ENCODE measurements at places on chromosomes 2 and 18. TPM values are rescaled to one million over a fixed set of nuclear protein-coding genes. Genes with fewer than 3 reads are reported as not detected.

The SLC14A1 gene
- not detected for total RNA-seq

The LOXL3 gene
- total RNA-seq: 5.9 TPM

The SLC4A5 gene
- 0.14 TPM for total RNA-seq

- no peak for DNase-seq
Observed at GRCh38 chr2:232324778-232325177, 53.8 kb upstream of the ALPP start.

DNA sequence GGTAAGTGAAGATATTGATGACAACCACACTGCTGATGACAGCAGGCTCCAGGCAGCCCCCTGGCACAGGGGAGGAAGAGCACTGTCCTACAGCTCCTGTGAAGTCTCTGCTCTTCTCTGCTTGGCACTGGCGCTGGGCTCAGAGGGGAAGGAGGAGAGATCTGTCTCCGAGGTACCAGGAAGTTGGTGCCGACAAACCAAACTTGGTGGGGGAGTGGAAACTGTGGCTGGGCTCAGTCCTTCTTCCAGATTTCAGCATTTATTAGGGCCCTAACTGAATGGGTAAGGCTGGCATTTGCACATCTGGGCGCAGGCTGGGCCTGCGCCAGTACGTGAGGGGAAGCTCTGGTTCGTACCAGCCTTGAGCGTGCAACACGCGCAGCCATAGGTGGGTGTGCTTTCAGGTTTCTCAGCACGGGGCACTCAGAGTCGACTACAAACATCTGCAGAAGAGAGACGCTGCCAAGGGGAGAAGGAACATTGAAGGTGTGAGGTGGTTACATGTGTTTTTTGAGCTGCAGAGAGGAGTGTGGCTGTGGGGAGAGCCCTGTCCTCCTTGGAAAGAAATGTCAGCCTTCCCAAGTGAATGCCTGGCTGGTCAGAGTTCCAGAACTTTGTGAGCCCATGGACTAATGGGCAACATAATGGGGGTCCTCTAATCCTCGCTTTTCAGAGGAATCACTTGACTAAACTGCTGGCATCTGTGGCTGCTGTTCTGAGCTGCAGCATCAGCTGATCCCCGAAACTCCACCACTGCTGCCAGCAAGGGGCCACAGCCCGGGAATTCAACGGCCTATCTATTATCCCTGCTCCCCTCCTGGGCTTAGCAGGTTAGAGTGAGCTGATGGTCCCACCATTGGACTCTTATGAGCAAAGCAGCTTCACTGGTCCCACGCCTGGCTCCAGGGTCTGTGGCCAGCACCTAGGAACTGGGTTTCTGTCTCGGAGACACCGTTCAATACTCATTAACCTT lies 55.2 kb upstream of the SEMA4C start:
- no peak for DNase-seq

- DNase-seq: no peak
Observed at GRCh38 chr2:235752846-235753245, 259.0 kb downstream of the AGAP1 start.

DNA sequence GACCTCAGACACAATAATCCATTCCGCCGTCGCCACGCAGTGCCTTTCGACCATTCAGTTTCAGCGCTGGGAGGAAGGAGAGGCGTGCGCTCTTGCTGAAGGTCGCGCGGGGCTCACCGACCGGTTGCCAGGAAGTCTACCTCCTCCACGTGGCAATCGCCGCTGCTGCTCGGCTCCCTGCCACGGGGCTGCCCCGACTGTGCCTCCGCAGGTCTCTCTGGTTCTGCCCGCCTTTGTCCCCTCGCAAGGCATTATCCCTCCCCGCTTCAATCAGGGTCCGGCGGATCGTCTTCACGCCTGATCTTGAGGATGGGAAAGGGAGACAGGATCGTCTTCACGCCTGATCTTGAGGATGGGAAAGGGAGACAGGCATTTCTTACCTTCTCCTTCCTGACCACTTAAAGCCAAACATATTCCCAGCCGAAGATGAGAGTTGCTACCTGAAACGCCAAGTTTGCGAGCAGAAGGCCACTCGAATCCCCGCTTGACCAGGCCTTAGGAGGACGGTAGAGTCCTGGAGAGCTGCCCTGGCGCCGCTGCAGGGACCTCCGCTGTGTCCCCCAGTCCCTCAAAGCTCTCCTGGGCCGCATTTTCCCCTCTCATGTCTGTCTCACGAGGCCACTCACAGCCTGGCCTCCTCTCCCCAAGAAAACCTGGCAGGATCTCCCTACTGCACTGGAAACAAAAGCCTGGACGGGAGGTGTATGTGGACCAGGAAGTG lies 4.3 kb upstream of the GPR45 start:
- DNase-seq: no peak

DNA sequence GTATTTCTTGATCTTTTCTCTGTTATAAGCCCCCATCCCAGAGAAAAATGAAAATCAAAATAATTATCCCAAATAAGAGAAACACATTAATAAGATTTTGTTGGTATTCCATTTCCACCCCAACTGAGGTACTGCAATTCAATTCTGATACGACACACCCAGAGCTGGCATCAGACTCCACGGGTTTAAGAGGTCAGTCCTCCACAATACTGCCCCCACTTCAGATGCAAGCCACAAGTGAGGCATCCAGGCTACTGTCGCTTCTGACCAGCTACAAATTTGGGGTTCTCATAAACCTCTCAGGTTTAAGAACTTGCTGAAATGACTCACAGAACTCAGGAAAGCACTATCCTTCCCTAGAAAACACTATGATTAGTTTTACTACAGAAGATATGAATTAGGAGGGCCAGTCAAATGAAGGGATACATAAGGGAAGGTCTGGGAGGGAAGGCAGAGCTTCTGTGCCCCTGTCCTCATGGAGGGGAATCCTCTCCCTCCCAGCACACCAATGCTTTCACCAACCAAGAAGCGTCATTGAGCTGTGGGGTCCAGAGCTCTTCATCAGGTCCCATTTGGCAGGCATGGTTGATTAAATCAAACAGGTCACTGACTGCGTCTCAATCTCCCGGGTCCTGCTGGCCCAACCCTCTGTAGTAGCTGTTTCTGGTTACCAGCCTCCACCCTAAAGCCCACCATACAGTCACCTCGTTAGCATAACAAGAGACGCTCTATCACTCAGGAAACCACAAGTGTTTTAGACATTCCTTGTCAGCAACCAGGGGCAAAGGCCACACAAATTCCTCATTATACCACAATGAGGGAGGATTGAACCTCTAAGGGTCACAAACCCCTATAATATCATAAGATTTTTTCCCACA lies 46.2 kb downstream of the IWS1 start:
- DNase-seq: no peak

- DNase-seq: no peak
Observed at GRCh38 chr2:110931648-110932047, 189.1 kb upstream of the BCL2L11 start.

DNA sequence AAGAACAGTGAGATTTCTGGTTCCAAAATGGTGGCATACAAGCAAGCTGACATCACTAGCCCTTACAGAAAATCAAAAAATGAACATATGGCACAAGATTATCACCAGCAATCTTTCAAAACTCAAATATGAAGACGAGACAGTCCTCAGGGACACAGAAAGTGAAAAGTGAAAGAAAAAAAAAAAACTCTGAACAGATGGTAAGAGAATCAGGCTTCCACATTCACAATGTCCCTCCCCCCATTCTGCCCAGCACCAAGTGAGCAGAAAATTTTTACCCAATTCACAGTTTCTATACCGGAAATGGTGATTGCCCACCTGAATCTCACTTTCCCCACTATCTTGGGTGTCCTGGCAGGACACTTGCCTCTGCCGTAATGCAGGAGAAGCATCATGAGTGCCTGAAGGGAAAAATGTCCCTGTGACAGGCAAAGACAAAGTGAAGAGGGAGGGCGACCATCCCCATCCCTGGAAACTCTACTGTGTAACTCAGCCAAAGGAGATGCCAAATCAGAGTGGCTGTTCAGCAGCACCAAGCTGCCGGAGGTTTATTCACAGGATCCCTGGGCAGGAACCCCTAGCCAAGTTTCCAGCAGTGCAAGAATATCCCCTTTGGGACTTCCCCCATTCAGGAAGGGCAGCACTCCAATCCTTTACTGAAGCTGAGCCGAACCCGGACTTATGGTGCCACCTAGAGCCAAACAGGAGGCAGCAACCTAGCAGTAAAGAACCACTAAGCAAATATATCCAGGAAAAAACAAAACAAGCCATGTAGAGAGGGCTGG lies 312.2 kb downstream of the LRATD1 start:
- no peak for DNase-seq

DNA sequence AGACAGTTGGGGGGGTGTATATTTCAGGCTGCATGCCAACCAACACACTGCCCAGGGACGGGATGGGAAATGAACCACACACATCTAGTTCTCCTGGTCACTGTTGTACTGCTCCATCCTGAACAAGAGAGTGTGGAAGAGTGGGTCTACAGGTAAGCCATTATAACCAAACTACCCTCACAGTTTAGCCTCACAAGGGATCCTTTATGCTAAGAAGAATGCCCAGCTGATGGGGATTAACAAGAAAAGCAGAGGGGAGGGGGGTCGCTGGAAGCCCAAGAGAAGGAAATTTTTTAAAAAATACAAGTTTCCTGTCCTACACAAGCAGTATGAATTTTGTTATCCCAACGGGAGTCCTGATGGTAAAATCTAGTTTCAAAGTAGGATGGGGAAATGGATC lies 16.1 kb downstream of the SPRED2 start:
- DNase-seq: no peak

DNA sequence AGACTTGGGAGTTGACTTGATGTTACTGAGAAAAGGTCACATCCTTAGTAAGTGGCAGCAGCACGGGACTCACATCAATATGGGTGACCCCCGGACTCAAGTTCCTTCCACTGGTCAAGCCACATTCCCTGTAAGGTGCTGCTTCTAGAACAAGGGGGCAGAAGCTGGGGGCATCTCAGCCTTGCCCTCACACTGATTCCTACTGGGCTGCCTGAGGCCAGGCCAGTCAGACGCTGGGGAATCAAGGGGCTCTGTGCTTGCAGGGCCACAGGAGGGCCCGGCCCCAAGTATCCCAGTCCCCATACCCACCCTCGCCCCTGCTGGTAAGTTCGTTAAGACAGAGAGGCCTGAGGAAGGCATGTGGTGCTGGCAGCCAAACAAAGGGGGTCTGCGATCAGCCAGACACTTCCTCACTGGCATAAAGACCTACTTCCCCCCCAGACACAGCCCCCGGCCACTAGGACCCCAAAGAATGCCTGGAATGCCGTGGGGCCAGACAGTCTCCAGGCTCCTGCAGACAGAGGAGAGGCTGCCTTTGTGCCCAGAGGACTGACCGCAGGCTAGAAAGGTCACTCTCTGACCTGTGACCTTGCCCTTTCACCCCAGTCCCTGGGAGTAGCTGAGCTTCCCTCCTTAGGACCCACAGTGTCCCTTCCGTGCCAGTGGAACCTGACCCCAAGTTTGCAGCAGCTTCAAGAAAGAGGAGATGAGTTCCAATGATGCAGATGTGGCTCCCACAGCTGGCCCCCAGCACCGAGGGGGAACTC lies 83.6 kb downstream of the HS1BP3 start:
- no peak for DNase-seq

- DNase-seq: no peak
Observed at GRCh38 chr2:8170552-8171327, 511.1 kb upstream of the ID2 start.

DNA sequence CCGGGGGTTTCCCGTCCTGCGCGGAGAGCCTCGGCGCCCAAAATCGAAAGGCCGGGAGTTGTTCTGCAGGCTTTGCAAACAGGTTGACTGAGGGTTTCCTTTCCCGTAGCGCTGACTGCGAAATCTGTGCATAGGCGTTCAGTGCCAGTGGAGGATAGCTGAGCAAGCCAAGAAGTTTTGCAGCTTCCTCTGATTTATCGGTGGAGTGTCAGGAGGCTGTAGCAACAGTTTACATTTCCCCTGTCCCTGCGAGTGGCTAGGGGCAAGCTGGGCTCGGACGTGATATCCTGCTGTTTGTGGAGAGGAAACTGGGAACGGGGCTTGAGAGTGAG lies 694 bp downstream of the THSD7B start:
- DNase-seq: no peak

GRCh38 chr18:57427429-57428201 lies 7.6 kb upstream of the ONECUT2 start:
- DNase-seq: no peak

DNA sequence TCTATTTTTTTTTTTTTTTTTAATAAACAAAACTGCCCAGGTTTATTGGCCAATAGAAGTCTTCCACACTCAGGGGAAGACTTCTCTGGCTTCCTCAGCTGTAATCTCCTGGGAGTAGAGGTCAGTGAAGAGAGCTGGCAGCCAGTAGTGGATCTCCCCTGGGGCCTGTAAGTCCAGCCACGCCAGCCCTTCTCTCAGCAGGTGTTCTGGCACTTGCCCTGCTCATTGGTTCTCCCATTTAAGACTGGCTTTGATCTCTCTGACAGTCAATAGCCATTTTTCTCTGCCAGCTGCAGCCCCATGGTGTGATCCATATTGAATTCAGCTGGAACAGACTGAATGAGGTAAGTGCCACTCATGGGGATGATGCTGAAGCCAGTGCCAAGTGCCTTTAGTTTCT lies 170.6 kb upstream of the SPHKAP start:
- no peak for DNase-seq

DNA sequence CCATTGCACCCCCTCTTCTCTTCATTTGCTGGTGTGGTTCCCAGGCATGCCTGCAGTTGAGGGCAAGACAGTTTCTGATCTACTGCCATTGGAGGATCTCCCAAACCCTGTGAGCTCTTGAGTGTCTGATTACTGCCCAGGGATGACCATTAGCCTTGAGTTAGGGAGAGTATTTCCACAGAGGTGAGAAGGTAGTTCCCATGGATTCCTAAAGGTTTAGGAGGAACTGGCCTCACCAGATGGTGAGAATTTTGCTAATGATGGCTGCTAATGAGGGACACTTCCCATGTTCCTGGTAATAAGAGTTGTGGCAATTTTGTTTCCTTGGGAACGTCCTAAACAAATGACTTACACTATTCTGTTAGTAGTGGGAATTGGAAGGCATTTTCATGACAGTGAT lies 42.5 kb downstream of the PTPRM start:
- DNase-seq: no peak

- DNase-seq: peak; percentile 40
Observed at GRCh38 chr2:158518084-158518483, 61.3 kb downstream of the PKP4 start.

- DNase-seq: no peak
Observed at GRCh38 chr2:96897491-96898134, 27.7 kb upstream of the SEMA4C start.

GRCh38 chr18:2939317-2939716 lies 73.6 kb downstream of the LPIN2 start:
- DNase-seq: peak; percentile 87

Data from epithelial cell of proximal tubule (primary cell).